Gastroesophageal sphincter (tissue), 4 donors: ENCODE measurements at places on chromosomes 2 and 18.
A peak's percentile ranks its signal among the peaks of the same experiment; 100 is the strongest.

GRCh38 chr2:66303471-66303870 lies 131.5 kb upstream of the MEIS1 start:
- ATAC-seq, result no peak

DNA sequence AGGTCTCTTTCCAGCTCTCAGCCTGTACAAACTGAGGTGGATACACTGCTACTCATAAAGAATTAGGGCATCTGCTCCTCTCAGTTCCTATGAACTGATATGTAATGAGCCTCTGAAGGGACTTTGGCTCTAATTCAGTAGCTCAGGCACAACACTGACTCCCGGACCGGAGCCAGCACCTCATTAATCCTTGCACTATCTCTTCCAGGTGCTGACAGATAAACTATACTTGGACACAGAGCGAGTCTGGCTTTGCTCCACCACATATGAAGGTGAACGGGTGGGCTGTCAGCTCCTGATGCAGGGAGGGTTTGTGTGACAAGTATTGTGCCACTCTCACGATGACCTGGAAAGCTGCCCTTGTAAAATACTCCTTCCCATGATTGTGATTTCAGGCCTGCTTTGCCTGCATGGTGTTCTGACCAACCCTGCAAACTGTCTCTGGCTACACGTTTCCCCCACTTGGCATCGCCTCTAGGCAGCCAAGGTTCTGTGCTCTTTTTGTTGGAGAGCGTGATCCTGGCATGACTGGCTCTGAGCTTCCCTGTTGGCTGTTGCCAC lies 111.6 kb upstream of the LMAN1 start:
- ATAC-seq, result no peak

DNA sequence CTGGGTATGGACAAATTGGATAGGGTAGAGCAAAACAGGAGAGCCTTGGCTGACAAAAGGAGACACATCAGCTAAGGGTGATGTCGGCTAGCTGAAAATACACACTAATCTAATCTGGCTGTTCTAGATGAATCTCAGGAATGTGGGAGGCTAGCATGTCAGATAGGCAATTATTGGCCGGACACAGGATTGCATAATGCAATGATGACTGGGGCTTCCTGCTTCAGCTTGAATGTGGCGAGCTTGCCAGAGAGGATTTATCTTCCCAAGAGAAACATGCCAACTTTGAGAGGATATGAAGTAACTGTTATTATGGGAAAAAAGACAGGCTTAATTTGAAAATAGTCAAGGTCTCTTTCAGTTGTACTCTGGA lies 102.4 kb downstream of the TRIB2 start:
- ATAC-seq, result peak; percentile 92

DNA sequence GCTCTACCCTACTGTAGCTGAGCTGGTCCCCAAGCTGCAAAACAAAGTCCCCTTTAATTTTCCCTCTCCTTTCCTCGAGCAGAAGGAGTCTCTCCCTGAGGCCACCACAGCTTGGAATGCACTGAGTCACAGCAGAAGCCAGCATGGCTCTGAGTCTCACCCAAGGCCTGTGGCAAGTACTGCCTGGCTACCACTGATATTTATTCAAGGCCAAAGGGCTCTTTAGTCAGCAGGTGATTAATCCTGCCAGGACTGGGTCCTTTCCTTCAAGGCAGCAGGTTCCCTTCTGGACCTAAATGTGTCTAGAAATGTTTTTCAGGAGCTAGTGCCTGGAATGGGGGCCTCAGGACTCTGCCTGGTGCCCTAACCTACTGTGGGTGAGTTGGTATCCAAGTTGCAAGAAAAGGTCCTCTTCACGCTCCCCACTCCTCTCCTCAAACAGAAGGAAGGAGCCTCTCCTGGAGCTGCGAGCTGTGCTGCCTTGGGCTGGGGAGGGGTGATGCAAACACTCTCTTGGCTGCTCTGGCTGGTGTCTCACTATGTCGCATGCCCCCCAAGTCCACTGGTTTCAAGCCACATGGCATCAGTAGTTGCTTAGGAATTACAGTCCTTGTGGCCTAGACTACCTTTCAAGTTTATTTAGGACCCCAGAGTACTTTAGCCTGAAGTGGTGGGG lies 53.4 kb downstream of the CD28 start:
- no peak for ATAC-seq

- ATAC-seq, result no peak
Measured at GRCh38 chr2:22403748-22404147, 981.2 kb upstream of the KLHL29 start.

DNA sequence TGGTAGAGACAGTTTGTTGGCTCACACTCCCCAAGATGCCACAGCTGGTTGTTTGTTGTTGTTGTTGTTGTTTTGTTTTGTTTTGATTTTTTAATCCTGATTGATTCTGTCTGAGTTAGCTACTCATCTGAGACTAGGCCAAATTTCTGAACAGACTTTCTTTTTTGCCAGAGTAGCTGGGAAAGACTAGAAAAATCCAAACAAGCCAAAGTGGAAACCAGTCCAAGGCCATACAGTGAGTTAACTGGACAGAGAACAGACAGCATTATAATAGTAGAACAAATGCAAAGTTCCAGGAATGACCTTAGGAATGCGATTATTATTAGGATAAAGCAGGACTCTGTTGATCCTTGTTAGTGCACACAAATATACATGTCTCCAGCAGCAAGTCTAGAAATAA lies 43.8 kb upstream of the CYP26B1 start:
- ATAC-seq, result no peak

- no peak for ATAC-seq
Measured at GRCh38 chr2:23791030-23791429, 135.9 kb downstream of the ATAD2B start.

- ATAC-seq, result no peak
Measured at GRCh38 chr2:5403392-5403791, 288.8 kb upstream of the SOX11 start.

- ATAC-seq, result peak; percentile 46
Measured at GRCh38 chr18:48939205-48940097, 11.3 kb downstream of the SMAD7 start.

GRCh38 chr2:82790206-82791021 lies 1668.7 kb downstream of the SUCLG1 start:
- no peak for ATAC-seq

DNA sequence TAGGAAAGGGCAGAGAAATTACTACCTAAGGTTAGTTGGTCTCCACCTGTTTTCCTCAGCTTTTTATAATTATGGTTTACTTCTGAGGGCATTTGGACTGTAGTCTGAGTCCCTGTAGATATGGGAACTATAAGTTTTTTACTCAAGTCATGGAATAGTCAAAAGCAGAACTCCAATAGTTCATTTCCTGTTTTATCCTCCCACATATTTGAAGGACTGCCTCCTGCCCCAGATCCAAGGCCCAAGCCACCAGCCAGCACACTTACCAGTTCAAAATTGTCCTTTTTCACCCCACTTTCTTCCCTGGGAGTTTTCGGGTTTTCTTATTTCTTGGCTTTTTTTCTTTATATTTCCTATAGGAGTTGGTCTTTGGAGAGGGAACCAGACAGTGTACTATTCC lies 164.1 kb downstream of the MBD5 start:
- no peak for ATAC-seq

GRCh38 chr2:215664847-215665525 lies 229.1 kb upstream of the FN1 start:
- ATAC-seq, result peak; percentile 72

GRCh38 chr2:9276901-9277451 lies 70.4 kb downstream of the ASAP2 start:
- no peak for ATAC-seq

DNA sequence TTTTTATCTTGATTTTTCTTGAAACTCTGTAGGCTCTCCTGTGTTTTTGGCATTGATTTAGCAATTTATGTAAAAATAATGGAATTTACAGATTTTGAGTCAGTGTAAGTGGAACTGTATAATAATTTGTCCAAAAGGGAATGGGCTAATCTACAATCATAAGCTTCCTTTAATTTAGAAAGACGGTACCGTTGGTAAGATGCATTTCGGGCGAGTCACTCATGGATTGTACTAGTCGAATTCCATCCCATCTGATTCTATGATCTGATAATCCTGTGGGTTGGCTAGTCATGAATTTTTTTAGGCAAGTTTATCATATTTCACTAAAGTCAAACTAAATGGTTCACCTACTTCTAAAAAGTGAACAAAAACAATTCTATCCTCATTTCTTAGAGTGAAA lies 133.4 kb downstream of the ZNF407 start:
- no peak for ATAC-seq

DNA sequence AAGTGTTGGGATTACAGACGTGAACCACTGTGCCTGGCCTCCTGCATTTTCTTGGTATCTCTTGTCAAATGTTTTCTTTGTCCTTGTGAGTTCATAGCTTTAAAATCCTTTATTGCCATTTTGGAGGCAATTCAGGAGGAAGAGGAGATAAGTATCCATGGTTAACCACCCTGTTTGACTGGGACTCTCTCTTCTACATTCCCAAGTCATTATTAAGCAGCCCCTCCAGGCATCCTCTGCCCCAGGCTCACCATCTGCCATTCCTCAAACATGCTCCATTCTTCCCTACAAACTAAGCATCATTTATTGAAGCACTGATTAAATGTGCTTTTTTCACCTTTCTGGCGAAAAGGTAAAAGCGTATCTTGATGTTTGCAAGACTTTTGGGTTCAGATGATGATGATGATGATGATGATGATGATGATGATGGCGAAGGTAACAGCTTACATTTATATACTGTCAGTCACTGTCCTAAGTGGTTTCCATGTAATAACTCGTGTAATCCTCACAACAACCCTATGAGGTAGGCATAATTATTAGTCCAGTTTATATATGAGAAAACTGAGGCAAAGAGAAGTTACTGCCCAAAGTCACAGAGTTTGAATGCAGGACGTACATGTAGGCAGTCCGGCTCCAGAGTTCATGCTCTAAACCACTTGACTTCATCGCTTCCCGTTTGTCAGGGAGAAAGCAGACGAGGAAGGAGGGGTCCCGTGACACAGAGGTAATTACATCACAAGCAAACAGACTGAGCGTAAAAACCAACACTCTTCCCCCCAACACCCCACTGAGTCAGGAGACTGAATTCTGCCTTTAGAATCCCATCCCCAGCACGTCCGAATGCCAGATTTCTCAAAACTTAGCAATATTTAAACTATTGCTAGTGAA lies 69.7 kb upstream of the ACKR3 start:
- ATAC-seq, result no peak

- no peak for ATAC-seq
Measured at GRCh38 chr2:52107124-52107523, 1075.2 kb upstream of the NRXN1 start.

DNA sequence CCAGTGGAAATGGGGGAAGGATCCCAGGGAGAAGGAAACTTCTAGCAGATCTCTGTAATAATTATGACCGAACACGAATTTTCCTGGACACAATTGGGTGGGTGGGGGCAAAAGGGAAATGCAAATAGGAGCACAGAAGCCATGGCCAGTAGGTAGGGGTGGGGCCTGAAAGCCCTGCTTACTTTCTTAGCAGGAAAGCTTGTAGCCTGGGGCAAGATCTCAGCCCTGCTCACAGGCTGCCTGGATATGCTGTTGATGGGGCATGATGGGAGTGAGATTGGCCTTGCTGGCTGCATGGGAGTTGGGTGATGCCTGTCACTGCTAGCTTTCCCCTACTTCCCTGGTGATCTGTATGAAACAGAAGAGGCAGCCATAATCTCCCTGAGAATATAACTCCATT lies 45.9 kb upstream of the SPOPL start:
- ATAC-seq, result no peak

- no peak for ATAC-seq
Measured at GRCh38 chr2:34806396-34806795, 1207.3 kb upstream of the FAM98A start.

- peak; percentile 11 for ATAC-seq
Measured at GRCh38 chr2:39779341-39779851, 338 bp upstream of the THUMPD2 start.

DNA sequence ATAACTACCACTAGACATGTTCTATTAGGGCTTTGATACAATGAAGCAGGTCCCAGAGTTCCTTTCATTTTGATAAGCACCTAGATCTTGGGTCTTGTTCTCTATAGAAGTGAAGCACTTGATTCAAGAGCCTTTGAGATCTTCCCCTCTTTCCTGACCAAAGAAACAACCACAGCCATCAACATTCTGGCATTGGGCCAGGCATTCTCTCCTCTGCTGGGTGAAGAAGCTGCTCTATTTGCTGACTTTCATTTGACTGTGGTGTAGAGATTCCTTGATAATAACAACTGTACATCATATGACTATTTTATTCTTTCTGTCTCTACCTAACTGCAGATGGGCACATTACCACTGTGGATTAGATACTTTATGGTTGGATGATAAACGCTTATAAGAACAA lies 96.6 kb upstream of the LYPD1 start:
- no peak for ATAC-seq

DNA sequence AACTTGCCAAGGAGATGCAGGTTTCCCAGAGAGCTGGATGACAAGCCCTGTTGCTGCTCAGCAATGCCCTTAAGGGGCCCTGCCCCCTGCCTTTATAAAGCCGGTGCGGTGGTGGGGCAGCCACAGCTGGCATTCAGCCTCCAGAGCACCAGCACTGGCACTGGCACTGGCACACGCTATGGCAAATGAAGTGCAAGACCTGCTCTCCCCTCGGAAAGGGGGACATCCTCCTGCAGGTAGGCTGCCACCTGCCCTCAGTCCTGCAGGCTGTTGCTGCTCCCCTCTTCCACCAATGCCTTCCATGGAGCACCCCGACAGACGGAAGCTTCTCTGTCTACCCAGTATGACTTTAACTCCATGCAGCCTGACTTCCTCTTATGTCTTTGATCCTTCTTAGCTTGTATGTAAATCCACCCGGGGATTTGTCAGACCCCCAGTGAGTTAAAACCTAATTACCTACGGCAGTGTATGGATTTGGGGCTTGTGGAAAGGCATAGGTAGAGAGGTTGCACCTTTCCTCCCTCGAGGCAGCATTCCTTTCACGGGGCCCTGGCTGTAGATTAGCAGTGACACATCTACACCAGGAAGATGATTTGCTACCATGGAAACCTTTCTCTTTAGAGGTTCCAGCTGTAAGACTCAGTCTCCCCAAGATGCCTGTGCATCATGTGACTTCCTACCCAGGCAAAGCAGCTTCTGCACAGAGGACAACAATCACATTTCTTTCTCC lies at the start of gene DAPL1:
Gene DAPL1 (plus strand): TSS at position 123 of the 730 bp plus-strand sequence. CDS start 56 bp downstream, at position 179.
- no peak for ATAC-seq

DNA sequence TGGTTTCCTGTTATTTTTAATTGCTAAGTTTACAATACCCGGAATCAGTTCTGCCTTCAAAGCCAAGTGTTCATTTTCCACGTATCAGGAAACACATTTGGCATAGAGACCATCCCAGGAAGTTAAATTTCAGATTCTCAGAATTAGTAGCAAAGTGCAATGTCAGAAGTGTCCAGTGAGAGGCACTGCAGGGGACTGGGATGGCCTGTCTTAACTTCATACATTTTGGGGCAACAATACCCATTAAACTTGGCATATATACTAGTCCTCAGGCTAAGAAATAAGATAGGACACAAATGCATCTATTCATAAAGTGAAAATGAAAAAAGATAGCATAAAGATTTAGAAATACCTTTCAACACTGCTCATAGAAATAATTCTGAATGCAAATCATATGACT lies 1.5 kb upstream of the IL1RL2 start:
- no peak for ATAC-seq
